ENCODE measurements at places on chromosomes 16 and 17.
A peak's percentile ranks its signal among the peaks of the same experiment; 100 is the strongest.

DNA sequence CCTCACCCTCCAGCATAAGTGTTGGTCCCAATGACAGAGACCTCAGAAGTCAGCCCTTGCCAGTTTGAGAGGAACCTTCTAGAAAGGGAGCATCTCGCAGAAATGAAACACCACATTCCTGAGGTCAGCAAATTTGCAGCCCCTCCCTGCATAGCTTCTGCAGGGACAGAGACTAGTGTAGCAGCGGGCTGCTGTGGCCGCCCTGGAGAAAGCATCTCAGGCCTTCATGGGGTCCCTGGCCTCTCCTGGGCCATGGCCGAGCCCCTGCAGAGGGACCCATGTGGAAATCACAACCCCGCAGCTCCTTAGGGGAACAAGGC is 11.4 kb downstream of the HS3ST6 start:
- no peak for DNase-seq

- DNase-seq, result no peak
These were observed 455.2 kb upstream of the DYNLRB2 start for GRCh38 chr16:80085606-80086005.

GRCh38 chr17:2952174-2952845 is 111.1 kb downstream of the OR1D5 start:
- DNase-seq, result peak; percentile 6

- no peak for DNase-seq
These were observed 12.2 kb upstream of the ITGAE start for GRCh38 chr17:3813171-3813570.

DNA sequence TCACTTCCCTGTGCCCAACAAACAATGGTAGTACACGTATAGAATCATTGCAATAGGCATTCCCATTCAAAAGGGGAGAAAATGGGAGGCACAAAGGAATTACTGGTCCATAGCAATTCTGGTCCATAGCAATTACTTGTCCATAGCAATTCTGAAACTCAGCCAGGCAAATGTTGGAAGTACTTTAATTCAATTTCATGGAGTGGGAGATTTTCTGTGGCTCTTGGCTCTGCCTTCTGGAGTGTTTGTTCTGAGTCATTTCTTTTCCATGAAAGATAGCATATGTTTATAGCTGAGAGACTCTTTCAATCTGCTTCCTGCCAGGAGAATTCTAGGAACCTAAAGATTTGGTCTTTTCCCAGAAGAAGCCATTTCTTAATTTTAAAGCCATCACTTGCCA is 182.8 kb upstream of the ELAC2 start:
- DNase-seq, result no peak

DNA sequence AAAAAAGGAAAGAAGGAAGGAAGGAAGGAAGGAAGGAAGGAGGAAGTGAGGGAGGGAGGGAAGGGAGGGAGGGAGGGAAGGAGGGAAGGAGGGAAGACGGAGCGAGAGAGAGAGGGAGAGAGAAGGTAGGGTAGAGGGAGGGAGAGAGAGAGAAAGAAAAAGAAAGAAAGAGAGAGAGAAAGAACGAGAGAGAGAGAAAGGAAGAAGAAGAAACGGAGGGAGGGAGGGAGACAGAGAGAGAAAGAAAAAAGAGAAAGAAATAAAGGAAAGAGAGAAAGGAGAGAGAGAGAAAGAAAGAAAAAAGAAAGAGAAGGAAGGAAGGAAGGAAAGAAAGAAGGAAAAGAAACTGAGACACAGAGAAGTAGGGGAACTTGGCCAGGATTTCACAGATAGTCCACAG is 8.4 kb upstream of the SLC6A2 start:
- no peak for DNase-seq

Measured in activated CD8-positive, alpha-beta memory T cell treated with anti-CD3 and anti-CD28 coated beads, Interleukin-2, amount 50 U/mL, for 48 hours (primary cell).